ENCODE measurements at places on chromosomes 16 and 17.

- no peak for DNase-seq
Measured at GRCh38 chr16:85207357-85207921, 95.2 kb upstream of the CIBAR2 start.

DNA sequence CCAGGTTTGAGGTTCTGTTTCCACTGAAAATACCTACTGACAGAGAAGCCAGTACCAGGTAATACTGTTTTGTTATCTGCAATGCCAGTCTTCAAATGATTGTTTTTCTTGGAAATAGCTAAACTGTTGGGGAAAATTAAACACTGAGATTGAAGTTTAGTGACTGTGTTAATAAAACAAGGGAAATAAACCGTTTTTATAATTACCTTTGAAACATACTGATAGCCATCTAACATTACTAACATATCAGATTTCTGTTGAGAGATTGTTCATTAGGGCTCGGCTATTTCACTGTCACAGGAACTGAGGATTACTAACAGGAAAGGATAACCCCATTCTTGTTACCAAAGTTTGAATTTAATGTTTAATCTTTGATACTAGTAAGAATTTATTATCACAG, 42.1 kb downstream of the CYB5B start:
- no peak for DNase-seq

DNA sequence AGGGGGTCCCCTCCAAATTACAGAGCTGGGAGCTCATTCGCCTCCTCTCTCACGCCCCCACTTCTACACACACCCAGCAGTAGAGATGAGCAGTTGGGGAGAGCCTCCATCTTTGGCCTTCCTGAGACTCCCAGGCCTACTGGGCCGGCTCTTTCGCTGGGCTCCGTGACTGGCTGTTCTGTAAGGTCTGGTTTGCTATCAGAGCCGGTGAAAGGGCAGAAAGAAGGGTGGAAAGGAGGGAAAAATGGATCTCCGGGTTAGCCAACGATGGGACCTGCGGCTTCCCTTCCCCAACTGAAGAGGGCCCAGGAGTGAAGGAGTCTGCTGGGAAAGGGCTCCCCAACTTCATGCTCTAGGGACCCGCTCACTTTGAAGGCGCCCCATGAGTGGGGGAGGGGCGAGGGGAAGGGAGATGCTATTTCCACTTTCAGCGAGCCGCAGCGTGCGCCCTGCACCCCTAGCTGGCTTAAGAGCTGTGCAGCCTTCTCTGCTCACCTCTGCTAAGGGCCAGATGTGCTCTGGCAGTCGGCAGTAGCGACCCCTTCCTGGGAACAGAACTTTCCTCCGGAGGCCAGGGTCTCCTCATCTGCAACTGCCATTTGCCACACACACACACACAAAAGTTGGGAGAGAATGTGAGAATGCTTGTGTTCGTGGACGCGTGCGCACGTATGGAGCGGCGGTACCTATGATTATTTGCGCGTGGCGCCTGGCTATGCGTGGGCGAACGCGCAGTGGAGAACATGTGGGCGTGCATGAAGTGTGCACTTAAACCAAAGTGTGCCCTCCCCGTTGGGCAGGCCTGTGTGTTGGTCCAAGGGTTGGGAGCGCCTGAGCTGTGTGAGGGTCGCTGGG, 2.9 kb upstream of the FOXF1 start:
- no peak for DNase-seq

DNA sequence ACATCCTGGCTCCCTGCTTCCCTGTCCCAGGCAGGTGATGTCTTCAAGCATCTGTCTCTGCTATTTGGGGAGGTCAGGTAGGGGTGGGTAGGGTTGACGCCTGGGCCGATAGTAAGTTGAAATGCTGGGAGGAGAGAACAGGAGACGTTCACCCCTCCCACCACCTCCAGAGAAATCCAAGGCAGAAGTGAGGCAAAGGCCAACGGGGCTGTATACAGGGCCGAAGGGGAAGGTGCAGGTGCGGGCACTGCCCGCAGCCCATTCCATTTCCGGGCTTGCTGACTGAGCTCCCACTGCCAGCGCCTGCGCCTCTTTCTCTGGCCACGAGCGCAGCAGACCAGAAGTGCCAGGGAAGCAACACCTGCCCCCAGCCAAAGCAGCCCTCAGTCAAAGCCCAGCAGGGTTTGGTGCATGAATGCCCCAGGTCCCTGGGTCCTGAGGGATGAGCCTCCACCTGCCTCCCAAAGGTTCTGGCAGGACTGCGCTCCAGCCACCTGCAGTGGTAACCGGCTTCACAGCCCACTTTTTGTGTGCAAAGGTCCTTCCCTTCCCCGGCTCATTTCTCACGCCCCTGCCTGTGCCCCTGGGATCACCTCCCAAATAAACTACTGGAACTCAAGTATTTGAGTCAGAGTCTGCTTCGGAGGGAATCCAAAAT, 127.6 kb upstream of the TNRC6C start:
- no peak for DNase-seq

GRCh38 chr17:32102646-32103186, 39.6 kb upstream of the RHOT1 start:
- no peak for DNase-seq

GRCh38 chr16:30786115-30786935, 680 bp downstream of the ZNF629 start:
- DNase-seq, result no peak

Measured in cortex of kidney (tissue), 1 donor.